Adrenal gland (tissue), 19 donors: ENCODE measurements at places on chromosomes 11 and 22. TPM values are rescaled to one million over a fixed set of nuclear protein-coding genes. Genes with fewer than 3 reads are reported as not detected.

The CCDC116 gene
- total RNA-seq = 0.20 TPM

The OR52I2 gene
- not detected for total RNA-seq

The KRTAP5-2 gene
- not detected for total RNA-seq

The SLCO2B1 gene
- total RNA-seq = 5.8 TPM

The TTC38 gene
- total RNA-seq = 44.3 TPM

The FREY1 gene
- 1.2 TPM for total RNA-seq

The CHCHD10 gene
- total RNA-seq = 31.4 TPM

The TMPRSS5 gene
- total RNA-seq = 0.43 TPM

The OR51S1 gene
- not detected for total RNA-seq

The OR51A7 gene
- not detected for total RNA-seq

The RRAS2 gene
- total RNA-seq = 25.0 TPM

The XKR3 gene
- total RNA-seq = not detected

The CACNA1I gene
- 1.1 TPM for total RNA-seq

DNA sequence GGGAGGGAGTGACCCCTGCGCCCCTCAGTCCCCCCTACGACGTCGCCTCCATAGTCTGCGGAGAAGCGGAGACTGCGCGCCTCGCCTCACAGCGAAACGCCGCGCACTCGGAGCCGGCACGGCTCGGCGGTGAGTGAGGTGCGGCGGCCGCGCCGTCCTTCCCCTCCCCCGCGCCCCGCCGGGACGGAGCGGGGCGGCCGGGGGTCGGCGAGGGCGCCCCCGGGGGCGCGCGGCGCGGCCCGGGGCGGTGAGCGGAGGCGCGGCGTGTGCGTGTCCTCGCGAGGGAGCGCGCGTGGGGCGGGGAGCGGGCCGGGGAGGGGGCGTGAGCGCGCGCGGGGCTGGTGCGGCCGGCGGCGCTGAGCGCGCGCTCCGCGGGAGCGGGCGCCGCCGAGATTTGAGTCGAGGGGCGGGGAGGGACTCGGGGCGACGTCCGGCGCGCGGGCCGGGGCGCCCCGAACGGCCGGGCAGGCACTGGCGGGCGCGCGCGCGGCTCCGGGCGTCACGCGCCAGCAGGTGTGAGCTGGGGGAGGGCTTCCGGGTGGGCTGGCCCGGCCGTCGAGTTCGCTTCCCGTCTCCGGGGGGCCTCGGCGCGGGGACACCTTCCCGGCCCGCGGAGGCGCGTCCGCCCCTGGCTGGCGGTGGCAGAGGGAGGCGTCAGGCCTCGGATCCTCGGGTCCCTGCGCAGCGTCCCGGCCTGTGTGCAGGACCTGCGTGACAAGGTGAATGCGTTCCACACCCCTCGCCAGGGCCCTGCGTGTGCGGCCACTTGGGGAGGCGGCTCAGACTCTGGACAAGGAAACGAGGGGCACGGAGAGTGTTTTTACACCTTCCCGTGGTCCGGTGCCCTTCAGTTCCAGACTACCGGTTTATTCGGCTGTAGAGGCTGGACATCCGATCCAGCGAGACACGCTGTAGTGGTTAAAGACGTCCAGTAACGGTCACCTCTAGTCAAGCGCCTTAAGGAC, 50.4 kb downstream of the FAM83F start:
- DNase-seq = peak; percentile 56

- DNase-seq = no peak
These were observed 13.1 kb upstream of the ANGPTL5 start for GRCh38 chr11:101929294-101929915.

DNA sequence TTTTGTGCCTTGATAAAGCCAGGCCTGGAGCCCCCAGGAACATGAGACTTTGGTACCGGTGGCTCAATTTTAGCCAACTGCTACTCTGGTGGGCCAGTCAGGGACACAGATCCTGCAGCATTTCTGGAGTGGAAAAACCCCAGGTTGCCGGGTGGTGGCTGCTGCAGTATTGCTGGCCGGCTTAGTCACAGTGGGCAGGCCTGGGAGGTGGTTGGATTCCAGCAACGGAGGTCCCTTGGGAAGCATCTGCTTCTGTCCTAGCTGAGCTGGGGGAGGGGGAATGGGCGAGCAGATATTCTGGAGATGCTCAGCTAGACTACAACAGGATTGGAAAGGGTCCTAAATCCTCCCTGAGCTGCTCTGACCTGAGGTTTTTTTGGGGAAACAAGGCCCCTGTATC, 31.6 kb upstream of the ACCSL start:
- peak; percentile 83 for DNase-seq

- DNase-seq = peak; percentile 79
These were observed at the start of gene PTPMT1 for GRCh38 chr11:47565340-47566148. PTPMT1 (plus strand) TSS chr11:47565599; CDS start chr11:47565623, 24 bp downstream.

DNA sequence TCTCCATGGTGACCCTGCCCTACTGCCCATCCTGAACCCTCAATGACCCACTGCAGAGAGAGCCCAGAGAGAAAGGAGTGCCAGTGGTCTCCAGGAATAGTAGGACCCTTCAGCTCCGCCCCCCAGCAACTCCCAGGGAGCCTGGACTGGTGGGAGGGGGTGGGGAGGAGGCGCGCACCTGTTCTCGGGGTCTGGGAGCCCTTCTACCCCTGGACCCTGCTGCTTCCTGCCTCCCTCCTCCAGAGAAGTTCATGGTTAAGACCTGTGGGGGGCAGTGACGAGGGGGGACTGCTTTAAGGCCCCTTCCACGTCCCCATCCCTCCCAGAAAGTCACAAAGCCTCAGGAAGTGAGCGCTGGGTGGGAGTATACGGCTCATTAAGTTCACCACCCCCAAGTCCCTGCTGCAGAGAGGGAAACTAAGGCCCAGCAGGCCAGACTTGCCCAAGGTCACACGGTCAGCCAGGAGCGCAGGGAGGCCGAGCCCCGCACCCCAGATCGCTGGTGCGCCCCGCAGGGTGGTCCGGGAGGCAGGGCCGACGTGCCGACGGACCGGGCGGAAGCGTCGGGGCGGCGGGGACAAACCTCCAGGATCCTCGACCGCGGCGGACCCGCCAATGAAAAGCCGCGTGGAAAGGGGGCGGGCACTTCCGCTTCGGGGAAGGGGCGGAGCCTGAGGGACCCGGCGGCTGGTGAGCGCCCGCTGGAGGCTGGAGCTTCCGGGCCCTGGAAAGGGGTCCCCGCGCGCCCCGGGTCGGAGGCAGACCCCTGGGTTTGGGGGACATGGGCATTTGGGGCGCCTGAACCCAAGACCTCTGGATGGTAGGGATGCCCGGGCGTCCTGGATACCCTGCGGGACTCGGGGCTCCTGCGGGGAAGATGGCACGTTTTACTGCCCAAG, at the start of the genes NUDT22 and TRPT1:
NUDT22 (plus strand) TSS at position 667 of the 899 bp plus-strand sequence. CDS start 379 bp downstream, outside the sequence.
TRPT1 (minus strand) TSS at position 579 of the 899 bp plus-strand sequence; CDS start at position 253, 326 bp downstream.
- DNase-seq = peak; percentile 89

- DNase-seq = no peak
These were observed 145.9 kb upstream of the PITPNB start for GRCh38 chr22:28064920-28065319.

- no peak for DNase-seq
These were observed 7.9 kb downstream of the CD82 start for GRCh38 chr11:44573333-44573732.

DNA sequence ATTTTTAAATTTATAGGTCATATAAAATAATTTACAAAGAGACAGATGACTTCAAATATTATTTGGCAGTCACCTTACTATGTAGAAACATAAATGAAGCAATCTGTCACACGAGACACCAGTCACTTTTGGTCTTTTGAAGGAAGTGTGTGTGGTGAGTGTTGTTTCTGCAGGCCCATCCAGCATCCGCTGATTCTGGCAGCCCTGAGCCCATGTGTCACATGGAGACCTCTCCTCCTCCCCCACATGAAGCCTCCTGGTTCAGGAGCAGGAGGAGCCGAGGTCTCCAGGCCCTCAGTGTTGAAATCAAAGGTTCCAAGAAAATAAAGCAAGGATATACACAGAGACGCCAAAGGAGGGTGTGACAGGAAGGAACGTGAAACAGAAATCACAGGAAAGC, 60.1 kb downstream of the ARFGAP3 start:
- peak; percentile 50 for DNase-seq

GRCh38 chr22:27692243-27692642, 109.3 kb downstream of the MN1 start:
- DNase-seq = no peak

- no peak for DNase-seq
These were observed 118.7 kb downstream of the KCNC1 start for GRCh38 chr11:17853280-17853679.

DNA sequence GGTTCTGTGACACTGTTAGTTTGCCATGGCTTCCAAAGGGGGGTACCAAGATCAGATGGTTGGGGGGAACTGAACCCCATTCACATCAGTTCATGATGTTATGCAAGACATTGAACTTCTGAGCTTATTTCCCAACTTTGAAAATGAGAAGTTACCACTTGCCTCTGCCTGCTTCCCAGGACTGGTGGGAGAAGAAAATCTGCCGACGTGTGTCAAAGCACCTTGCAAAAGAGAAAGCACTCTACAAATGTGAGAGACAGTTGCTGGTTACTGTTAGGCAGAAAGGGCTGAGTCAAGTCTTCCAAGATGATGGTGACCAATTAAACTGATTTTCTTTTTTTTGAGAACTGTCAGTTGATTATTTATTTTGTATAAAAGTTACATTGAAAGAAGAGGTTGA, 45.6 kb downstream of the SMCO4 start:
- DNase-seq = no peak

DNA sequence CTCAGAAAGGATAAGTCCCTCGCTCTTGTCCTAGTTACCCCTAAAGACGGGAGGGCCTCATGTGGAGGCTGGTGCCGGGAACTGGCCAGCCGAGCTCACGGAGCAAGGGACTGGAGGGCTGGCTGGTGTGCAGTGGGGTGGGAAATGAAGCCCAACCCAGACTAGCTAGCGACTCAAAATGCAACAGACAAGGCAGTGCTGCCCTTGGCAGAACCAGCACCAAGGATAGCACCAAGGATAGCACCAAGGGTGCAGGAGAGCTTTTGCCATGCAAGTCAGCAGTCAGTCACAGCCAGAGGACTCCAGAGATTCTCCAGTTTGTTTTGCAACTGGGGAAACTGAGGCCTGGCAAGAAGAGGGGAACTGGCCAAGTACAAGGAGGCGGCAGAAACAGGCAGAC, 6.5 kb upstream of the BATF2 start:
- DNase-seq = peak; percentile 8

GRCh38 chr11:119415517-119415916, 7.5 kb downstream of the THY1 start:
- no peak for DNase-seq

DNA sequence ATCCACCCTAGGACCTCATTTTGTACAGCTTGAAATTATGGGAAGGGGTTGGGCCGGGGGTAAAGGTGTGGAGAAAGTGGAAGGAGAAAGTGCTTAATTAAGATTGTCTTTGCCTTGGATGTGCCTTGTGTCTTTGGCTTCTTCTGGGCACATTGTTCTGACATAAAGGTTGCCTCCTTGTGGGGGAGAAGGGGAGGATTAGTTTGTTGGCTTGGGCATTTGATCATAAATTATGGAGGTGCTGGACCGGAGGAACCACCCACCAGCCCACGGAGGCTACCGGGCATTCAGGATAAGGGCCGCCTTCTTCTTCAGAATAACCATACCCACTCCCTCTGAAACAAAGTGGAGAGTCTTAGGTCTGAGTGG, 1.3 kb downstream of the PAFAH1B2 start:
- DNase-seq = peak; percentile 37

DNA sequence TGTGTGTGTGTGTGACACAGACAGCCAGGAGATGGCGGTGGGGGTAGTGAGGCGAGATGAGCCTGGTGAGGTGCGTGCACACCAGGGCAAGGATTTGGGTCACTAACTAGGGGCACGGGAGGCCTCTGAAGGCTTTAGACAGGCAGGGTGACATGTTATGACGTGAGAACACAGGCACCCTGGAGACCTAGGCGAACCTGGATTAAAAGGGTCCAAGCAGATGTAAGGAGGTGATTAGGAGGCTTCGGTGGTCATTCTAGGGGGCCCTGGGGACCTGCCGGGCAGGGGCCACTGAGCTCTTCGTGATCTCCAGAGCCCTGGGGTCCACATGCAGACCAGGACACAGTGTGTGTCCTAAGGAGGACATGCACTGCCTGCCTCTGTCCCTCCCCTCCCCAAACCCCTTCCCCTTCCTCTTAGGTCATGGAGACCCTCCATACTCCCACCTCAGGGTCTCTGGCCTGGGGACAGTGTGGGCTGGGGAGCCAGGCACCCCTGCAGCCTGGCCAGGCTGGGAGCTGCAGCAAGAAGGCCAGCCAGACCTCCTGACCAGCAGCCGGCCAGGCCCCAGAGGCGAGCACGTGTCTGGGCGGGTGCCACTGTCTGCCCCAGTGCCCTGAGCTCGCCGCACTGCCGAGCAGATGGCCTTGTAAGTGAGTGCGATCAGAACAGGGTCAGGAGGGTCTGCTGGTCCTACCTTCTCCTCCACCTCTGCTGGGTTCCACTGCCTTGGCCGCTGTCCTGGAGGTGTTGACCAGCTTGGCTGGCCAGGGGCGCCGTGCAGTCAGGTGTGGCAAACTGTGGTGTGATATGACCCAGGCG, 32.1 kb downstream of the IFT27 start:
- no peak for DNase-seq

DNA sequence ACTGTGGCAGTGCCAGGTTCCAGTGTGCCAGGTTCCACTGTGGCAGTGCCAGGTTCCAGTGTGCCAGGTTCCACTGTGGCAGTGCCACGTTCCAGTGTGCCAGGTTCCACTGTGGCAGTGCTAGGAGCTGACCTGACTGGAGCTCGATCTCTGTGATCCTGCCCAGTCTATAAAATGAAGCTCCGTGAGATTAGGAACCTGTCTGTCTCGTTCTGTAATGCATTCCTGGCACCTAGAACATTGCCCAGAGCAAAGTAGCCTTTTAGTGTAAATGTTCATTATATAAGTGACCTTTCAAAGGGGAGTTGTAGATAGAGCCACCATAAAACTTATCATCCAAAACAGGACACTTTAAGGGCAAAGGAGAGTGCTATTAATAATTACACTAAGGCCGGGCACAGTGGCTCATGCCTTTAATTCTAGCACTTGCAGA, 36.0 kb downstream of the ART5 start:
- no peak for DNase-seq

GRCh38 chr11:107397357-107397756, 60.3 kb downstream of the CWF19L2 start:
- no peak for DNase-seq

DNA sequence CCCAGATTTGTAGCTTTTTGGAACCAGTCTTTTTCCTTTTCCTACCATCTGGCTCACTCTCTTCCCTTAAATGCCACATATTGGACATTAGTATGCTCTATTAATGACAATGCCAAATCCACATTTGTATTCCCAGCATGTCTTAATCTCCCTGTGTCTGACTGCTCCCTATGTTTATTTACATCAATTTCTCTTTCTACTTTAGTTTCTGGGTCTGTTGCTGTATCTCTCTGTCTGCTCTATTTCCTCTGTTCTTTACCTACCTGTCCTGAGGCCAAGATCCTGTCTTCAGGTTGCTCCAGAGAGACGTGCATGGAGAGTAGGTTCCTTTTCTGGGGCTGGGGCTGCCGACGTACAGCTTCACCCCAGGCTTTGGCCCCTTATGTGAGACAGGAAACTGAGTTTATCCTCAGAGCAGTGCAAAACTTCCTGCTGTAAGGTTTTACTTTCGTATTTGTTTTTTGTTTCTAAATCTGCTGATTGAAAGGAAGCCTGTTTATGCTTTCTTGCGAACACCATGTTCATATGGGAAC, 25.6 kb downstream of the OR2AG2 start:
- no peak for DNase-seq
